ENCODE measurements at places on chromosomes 5 and 9. TPM values are rescaled to one million over a fixed set of nuclear protein-coding genes. Genes with fewer than 3 reads are reported as not detected.

Gene AGXT2
- not detected for total RNA-seq

Gene HAVCR2
- 30.7 TPM for total RNA-seq

Gene STPG3
- total RNA-seq = not detected

Gene BRD3
- 38.4 TPM for total RNA-seq

Gene GRIA1
- total RNA-seq = 21.9 TPM

Gene ARL15
- total RNA-seq = 29.5 TPM

- no peak for DNase-seq
- no peaks in the 10 kb centered on the region for H3K36me3 ChIP-seq
- no peaks in the 10 kb centered on the region for H3K4me1 ChIP-seq
- no peak overlapping the region for H3K4me3 ChIP-seq
- H3K27ac ChIP-seq = no peak overlapping the region
- H3K27me3 ChIP-seq = no peaks in the 10 kb centered on the region
These were observed 17.4 kb upstream of the ZFAND5 start for GRCh38 chr9:72382405-72382804.

GRCh38 chr5:178429156-178429468, 161.1 kb downstream of the COL23A1 start:
- H3K4me1 ChIP-seq = peaks cover 6% of the 10 kb centered on the region
- H3K36me3 ChIP-seq = no peaks in the 10 kb centered on the region
- peak overlapping the region; percentile 42 for H3K27ac ChIP-seq
- no peak for DNase-seq
- no peaks in the 10 kb centered on the region for H3K27me3 ChIP-seq

DNA sequence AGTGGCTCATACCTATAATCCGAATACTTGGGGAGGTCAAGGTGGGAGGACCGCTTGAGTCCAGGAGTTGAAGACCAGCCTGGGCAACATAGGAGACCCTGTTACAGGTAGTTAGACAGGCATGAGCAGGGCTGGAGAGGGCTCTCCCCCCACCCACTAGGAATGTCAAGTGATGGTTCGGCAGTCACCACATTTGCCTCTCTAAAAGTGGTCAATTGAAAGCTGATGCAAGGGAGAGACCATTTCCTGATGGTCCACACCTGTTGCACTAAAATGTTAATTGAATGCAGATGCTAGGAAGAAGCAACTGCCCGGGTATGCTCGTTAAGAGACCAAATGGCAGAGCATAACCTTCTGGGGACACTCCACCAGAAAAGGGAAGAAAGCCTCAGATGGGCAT, 82.7 kb downstream of the SFXN1 start:
- no peak overlapping the region for H3K4me3 ChIP-seq
- H3K36me3 ChIP-seq = no peaks in the 10 kb centered on the region
- no peak overlapping the region for H3K27ac ChIP-seq
- no peaks in the 10 kb centered on the region for H3K27me3 ChIP-seq

DNA sequence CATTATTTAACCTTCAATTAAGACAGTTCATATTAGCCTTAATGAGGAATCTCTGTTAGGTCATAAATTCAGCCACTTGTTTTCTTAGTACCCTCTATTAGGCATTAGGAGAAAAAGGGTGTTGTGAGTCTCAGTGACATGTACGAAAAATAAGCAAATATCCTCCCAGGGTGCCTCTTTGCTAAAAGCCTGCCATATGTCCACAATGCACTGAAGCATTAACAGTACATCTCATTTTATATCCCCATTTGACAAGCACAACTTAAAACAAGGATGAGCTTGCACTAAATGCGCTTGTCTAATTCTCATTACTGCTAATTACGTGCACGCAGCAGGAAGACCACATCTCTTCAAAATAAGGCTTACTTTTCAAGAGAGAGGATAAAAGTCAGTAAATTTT, 48.4 kb upstream of the SRFBP1 start:
- H3K27me3 ChIP-seq = no peaks in the 10 kb centered on the region
- no peak for DNase-seq
- no peak overlapping the region for H3K27ac ChIP-seq
- no peaks in the 10 kb centered on the region for H3K36me3 ChIP-seq
- no peaks in the 10 kb centered on the region for H3K4me1 ChIP-seq

GRCh38 chr9:3348169-3348568, 177.6 kb downstream of the RFX3 start:
- H3K4me3 ChIP-seq = no peak overlapping the region
- no peaks in the 10 kb centered on the region for H3K4me1 ChIP-seq
- no peaks in the 10 kb centered on the region for H3K36me3 ChIP-seq
- H3K27me3 ChIP-seq = no peaks in the 10 kb centered on the region
- no peak overlapping the region for H3K27ac ChIP-seq
- DNase-seq = no peak

DNA sequence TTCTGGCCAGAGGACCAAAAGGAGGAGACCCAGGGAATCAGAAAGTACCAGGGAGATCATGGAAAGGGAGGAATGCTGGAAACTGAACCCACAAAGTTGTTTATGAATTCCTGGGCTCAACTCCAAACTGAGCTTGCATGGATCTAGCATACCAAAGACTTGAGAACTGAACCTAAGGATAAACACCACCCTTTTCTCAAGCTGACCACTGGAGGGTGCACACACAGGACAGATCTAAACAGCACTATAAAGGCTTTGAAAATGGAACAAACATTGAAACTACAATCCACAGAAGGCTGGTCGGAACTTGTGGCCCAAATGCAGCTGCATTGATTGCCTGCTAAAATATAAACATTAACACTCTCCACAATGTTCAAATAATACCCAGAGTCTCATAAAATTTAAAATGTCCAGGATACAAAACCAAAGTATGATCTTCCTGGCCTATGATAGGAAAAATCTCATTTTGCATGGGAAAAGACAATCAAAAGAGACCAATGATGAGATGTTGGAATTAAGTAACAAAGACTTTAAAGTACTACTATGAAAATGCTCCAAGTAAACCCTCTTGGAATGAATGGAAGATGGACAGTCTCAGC, 15.6 kb upstream of the IRF1 start:
- H3K27me3 ChIP-seq = no peaks in the 10 kb centered on the region
- no peak overlapping the region for H3K4me3 ChIP-seq
- peaks cover 27% of the 10 kb centered on the region for H3K4me1 ChIP-seq
- no peak for DNase-seq
- H3K27ac ChIP-seq = peak overlapping the region; percentile 12

- H3K27ac ChIP-seq = no peak overlapping the region
- H3K4me1 ChIP-seq = no peaks in the 10 kb centered on the region
- H3K27me3 ChIP-seq = no peaks in the 10 kb centered on the region
These were observed 33.4 kb downstream of the C9orf85 start for GRCh38 chr9:71944754-71945375.

- H3K27me3 ChIP-seq = no peaks in the 10 kb centered on the region
- H3K36me3 ChIP-seq = peaks cover 4% of the 10 kb centered on the region
- no peak overlapping the region for H3K4me3 ChIP-seq
- DNase-seq = no peak
- H3K27ac ChIP-seq = no peak overlapping the region
These were observed 53.6 kb downstream of the DAP start for GRCh38 chr5:10707198-10708142.

DNA sequence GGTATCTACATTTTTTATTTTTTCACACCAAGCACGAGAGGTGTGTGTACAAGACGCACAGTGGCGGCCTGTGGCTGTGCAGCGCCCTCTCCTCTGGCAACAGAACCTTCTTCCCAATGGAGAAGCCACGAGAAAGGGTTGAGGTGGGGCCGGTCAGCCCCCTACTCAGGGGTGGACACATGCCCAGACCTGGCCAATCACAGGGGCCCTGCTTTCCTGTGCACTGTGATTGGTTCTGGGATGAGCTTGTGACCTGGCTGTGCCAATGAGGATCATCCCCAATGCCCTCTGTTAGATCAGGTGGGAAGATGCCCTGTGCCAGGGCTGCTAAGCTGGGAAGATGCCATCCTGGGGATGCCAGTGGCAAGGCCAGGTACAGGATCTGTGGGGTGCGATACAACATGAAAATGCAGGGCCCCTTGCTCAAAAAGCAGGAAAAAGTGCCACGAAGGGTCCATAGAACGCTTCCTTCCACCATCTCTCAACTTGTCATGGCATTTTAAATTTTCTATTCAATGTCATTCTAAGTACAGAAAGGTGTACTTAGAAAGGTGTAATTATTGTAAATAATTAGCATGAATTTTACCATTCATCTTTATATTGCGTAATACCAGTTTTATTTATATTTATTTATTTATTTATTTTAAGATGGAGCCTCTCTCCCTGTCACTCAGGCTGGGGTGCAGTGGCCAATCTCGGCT, 15.4 kb downstream of the IER5L start:
- H3K36me3 ChIP-seq = no peaks in the 10 kb centered on the region
- H3K4me1 ChIP-seq = peaks cover 8% of the 10 kb centered on the region
- no peak overlapping the region for H3K4me3 ChIP-seq
- DNase-seq = no peak
- H3K27ac ChIP-seq = no peak overlapping the region

Measured in upper lobe of right lung (tissue), 1 donor.